Activated CD8-positive, alpha-beta memory T cell treated with anti-CD3 and anti-CD28 coated beads, Interleukin-2, amount 10 ng/mL, durations not matched to agents 7 days and 5 days (primary cell): ENCODE measurements at places on chromosomes 13 and 19. TPM values are rescaled to one million over a fixed set of nuclear protein-coding genes. Genes with fewer than 3 reads are reported as not detected.
A peak's percentile ranks its signal among the peaks of the same experiment; 100 is the strongest.

DNA sequence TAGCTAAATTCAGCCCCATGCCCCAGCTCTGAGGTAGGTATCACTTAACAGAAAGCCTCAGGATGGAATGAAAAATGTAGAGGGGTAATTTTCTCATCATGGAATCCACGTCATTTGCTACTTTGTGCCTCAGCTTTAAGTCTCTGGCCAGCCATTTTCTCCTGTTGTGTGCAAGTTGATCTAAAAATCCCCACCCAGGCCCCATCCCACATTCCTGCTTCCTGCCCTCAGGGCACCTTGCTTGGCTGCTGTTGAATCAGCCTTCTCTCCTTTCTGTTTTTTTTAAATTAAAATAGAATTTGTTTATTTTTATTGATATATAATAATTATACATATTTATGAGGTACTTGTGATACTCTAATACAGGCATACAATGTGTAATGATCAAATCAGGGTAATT is 179.9 kb upstream of the TSHZ3 start:
- no peak for DNase-seq

DNA sequence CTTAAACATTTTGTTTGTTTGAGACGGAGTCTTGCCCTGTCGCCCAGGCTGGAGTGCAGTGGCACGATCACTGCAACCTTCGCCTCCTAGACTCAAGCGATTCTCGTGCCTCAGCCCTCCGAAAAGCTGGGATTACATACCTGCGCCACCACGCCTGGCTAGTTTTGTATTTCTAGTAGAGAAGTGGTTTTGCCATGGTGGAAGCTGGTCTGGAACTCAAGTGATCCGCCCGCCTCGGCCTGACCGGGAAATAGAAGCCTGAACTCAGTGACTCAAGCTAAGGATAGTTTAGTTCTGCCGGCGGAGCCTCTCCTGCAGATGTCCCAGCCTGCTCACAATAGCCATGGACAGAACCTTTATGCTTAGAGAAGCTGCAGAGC is 53.0 kb upstream of the ZNF254 start:
- DNase-seq, result peak; percentile 56

GRCh38 chr13:108213946-108214345 is 1.4 kb downstream of the LIG4 start:
- no peak for DNase-seq

DNA sequence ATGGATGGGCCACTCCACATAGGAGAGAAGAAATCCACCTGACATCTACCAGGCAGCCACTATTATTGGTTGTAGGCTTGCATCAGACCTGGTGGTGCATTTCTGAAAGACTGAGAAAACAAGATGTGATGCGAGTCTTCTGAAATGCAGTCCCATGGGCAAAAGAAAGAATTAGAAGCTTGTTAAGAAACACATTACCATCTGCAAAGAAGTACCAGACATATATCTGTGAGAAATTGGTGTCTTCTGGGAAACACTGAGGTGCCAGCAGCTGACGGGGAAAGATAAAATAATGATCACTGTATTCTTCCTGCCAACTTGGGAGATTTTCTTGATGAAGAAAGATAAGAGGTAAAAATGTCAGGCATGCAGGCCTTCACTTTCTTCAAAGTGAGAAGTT is 14.4 kb downstream of the AMER2 start:
- DNase-seq, result no peak

DNA sequence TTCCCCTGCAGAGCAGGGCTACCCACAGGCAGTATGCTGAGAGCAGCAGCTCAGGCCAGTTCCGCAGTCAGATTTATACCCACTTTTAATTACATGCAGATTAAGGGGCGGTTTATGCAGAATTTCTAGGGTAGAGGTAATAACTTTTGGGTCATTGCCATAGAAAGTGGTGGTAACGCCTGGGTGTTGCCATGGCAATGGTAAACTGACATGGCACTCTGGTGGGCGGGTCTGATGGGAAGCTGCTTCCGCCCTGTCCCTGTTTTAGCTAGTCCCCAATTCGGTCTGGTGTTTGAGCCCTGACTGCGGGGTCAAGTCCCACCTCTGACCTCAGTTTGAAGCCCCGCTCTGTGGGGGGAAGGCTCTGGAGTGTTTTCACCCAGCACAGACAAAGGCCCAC is 141.1 kb upstream of the VSTM2B start:
- no peak for DNase-seq

GRCh38 chr13:43071824-43072223 is 48.4 kb downstream of the DNAJC15 start:
- no peak for DNase-seq

DNA sequence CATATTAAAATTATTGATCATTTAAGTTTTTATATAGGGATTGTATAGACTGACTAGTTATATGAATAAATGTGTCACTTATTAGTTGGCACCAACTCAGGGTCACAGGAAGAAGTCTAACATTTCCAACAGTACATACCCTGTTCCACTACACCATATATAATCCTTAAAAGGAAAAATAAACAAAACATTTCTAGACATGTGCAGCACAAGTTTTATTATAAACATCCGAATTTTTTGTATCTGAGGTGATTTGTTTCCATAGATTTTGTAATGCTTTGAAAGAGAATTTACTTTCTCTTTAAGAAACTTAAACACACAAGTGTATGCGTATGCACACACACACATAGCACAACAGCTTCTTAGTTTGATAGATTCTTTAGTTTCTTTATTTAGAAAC is 418.6 kb upstream of the GPC6 start:
- DNase-seq, result no peak

GRCh38 chr19:11931051-11931450 is 6.1 kb downstream of the ZNF700 start:
- DNase-seq, result no peak

DNA sequence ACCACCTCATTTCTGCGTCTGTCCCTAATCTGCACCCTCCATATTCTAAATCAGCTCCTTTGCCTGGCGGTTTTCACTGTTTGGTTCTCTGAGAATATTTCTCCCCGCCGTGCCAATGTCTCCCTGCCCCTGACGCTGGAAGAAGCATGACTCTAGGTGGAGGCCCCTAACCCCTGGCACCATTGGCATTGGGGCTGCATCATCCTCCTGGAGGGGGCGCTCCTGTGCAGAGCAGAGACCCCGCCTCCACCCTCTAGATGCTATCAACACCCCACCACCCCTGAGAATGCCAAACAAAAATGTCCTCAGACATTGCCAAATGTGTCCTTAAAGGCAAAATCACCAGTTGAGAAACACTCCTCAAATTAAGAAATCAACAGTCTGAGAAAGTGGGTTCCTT is 6.5 kb downstream of the ZSCAN5B start:
- DNase-seq, result no peak

S1PR2 gene
- total RNA-seq, result 6.1 TPM
